ENCODE measurements at places on chromosomes 5 and 9.

DNA sequence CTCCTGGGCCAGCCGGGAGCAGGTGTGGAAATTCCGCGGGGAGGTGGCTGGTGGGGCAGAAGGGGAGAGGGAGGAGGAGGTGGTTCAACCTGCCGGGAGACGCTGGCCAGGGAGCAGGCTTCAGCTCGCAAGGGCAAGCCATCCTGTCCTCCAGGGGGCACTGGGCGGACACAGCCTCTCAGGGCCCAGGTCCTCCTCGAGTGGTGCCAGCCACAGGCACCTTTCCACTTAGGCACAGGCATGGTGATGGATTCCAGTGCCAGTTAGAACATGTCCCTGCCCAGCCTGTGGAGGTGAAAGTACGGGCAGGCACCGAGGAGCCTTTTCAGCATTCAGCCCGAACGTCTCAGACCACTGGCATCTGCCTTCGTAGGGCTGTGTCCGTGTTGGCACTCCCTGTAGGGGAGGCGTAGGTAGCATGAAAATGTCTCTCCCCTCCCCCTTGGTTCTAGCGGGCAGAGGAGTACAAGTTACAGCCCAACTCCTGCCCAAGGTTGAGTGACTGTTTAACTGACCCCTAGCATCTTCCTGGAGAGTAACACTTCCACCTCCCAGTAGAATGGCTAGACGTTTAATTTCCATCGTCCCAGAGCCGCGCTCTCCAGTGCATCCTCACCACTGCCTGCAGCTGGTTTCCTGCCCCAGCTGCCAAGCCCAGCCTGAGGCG, 48.9 kb downstream of the DAB2IP start:
- DNase-seq: no peak

DNA sequence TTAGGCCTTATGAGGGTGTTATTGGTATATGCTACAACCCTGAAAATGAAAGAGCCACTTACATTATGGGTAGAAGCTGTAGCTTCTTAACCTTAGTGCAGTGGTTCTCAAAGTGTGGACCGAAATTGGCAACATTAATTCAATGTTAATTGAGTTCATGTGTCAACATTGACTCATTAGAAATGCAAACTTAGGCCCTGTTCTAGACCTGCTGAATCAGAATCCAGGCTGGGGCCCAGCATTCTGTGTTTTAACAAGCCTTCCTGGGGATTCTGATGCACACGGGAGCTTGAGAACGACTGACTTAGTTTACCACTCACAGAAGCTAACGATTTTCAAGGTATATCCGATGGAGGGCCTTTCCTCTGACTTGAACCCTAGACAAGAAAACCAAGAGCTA, 7.3 kb downstream of the VLDLR start:
- no peak for DNase-seq

- peak; percentile 29 for DNase-seq
Measured at GRCh38 chr5:13831351-13831750, 113.1 kb downstream of the DNAH5 start.

- no peak for DNase-seq
Measured at GRCh38 chr5:128011339-128011738, 72.2 kb upstream of the SLC12A2 start.

DNA sequence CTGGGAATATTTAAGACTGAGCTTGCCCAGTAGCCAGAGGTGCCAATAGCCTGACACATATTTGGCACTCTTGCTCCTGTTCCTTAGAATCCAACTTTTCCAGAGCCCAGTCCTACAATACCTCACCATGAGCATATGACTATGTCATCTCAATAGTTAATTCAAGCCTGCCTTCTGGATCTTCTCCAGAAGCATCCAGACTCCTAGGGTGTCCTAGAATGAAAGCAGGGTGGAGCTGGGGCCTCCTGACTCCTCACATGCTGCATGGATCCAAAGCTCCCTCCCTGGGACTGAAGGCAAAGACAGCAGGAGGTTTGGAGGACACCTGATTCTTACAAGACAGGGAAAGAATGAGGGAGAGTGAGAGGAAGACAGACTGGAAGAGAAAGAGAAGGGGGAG, 37.9 kb downstream of the SH3TC2 start:
- no peak for DNase-seq

DNA sequence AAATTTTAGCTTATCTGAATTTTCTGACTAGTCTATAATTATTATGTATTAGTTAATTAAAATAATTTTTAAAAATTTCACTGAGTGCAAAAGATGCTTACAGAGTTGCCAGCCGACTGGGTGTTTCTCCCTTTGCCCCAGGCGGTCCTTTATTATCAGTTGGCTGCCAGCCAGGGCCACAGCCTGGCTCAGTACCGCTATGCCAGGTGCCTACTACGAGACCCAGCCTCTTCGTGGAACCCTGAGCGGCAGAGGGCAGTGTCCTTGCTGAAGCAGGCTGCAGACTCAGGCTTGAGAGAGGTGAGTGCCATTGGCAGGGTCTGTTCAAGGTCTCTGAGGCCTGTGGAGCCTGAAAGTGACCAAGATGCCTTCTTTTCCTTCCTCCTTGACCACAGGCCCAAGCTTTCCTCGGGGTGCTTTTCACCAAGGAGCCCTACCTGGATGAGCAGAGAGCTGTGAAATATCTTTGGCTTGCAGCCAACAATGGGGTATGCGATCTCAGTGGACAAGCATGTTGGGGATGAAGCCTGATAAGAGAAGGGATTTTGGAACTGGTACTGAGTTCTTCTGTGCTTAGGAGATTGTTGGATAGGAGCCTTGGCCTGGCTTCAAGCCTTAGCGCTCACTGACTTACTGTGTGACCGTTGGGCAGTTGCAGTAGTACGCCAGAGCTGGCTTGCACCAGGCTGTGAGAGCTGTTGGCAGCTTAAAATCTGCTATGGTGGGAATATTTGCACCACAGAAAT, 10.6 kb downstream of the DELE1 start:
- DNase-seq: no peak

- DNase-seq: no peak
Measured at GRCh38 chr9:116060631-116061030, 93.0 kb upstream of the PAPPA start.

All from AG04450 (cell line).